ENCODE measurements at places on chromosomes 13 and 19. TPM values are rescaled to one million over a fixed set of nuclear protein-coding genes. Genes with fewer than 3 reads are reported as not detected.

Gene UNC13A
- 3.2 TPM for total RNA-seq

Gene CBY2
- total RNA-seq: 115 TPM

DNA sequence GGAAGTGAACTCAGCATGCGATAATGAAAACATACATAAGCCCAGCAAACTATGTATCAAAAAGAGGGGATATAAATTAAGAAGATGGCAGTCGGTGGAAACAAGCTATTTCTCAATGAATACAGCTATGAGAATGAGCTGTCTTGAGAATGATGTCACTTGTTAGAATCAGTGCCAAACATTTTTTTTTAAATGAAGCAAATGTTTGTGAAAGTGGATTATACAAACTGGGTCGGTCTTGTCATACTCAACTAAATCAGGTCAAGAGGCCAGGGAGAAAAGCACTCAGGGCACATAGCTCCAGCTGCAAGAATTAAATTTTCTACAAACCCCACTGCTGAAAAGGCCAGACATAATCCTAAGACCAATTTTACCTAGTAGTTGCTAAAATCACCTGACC is 1048.4 kb downstream of the SLITRK1 start:
- DNase-seq: no peak

- peak; percentile 39 for DNase-seq
Observed at GRCh38 chr19:35549174-35549788, 3.9 kb downstream of the TMEM147 start.

GRCh38 chr13:30142486-30143211 is 164.7 kb downstream of the KATNAL1 start:
- DNase-seq: peak; percentile 22

DNA sequence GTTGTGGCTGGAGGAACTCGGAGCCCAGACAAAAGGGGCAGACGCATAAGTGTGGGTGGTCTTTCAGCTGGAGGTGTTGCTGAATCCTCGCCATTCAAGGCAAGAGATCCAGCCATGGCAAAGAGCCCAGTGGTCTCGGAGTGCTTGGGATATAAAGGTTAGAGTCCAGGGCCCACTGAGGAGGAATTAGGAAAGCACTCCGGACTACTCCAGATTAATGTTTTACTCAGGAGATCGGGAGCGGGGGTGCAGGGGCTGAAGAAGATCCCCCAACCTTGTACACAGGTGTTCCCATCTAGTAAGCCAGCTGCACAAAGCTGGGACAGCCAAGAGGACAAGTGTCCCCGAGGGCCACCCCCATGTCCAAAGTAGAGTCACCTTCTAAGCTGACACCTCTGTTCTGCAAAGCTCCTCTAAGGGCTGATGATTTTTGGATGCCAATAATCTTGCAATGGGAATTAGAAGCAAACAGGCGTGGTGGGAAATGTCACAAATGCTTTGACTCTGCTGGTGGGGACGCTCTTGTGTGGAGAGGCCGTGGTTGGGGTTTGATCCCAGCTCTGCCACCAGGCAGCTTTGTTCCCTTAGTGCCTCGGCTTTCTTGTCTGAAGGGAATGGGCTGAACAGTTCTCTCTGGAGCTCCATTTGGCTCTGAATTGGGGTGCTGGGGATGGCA is 194.3 kb upstream of the SOX1 start:
- no peak for DNase-seq

GRCh38 chr13:99050983-99051488 is 73.2 kb upstream of the DOCK9 start:
- DNase-seq: no peak

DNA sequence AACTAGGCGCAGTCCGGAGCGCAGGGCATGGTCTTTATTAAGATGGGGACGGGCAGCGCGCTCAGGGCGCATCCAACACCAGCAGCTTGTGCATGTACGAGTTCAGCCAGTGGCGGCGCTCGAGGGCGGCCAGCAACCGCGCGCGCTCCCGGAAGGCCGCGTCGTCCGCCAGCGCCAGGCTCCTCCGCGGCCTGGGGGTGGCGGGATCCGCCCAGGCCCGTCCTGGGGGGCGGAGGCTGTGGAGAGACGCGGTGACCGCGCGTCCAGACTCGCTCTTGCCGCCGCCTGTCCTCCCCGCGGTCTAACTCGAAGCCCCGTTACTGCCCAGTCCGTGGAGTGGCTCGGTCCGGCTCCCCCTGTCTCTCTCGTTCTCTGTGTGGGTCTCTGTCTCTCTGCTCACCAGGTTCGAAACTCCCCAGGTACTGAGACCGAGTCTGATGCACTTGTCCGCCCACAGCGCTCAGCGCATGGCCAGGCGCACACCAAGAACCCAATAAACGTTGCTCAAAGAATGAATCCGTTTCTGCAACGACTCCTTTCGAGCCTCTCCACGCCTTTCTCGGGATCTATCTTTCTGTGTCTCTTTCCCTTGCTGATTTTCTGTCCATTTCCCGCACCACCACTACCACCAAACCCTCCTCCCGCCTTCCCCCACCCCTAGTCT is 702 bp downstream of the PTH2 start:
- peak; percentile 62 for DNase-seq

DNA sequence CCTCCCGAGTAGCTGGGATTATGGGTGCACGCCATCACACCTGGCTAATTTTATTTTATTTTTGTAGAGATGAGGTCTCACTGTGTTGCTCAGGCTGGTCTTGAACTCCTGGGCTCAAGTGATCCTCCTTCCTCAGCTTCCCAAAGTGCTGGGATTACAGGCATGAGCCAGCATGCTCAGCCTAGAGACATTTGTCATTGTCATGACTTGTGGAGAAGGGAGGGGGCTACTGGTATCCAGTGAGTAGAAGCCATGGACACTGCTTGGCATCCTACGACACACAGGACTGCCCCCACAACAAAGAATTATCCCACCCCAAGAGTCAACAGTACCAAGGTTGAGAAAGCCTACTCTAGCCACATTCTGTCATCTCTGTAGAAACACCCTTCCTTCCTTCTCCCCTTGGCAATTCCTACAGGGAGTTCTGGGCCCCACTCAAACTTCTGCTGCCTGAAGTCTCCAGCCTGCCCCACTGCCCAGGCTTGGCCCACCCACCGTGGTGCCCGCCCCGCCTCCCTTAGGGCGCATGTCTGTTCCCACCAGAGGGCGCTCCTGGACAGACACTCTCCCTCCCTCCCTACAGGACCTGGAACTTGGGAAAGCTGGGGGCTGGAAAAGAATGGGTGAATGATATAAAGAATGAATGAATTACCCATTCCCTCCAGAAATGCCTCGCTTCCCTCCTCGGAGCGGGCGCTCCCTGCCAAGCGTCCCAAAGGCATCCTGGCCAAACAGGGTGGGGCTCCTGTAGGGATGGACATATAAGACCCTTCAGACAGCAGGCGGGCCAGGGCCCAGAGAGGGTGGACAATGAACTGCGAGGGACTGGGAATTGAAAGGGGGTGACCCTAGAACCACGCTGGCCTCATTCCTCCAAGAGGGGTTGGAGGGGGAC is 5.5 kb upstream of the EMP3 start:
- DNase-seq: peak; percentile 90

- no peak for DNase-seq
Observed at GRCh38 chr13:75395066-75395465, 86.9 kb downstream of the TBC1D4 start.

- no peak for DNase-seq
Observed at GRCh38 chr13:92984151-92984550, 242.5 kb upstream of the GPC6 start.
